Hepatocyte (in vitro differentiated cells): ENCODE measurements at places on chromosomes 3 and 15. TPM values are rescaled to one million over a fixed set of nuclear protein-coding genes. Genes with fewer than 3 reads are reported as not detected.

The RYR3 gene
- total RNA-seq: 0.36 and 0.37 TPM in 2 replicates

The REC114 gene
- not detected in 2 replicates for total RNA-seq

The GNAT1 gene
- total RNA-seq: not detected in 2 replicates

The SOX2 gene
- total RNA-seq: 2.4 and 3.5 TPM in 2 replicates

DNA sequence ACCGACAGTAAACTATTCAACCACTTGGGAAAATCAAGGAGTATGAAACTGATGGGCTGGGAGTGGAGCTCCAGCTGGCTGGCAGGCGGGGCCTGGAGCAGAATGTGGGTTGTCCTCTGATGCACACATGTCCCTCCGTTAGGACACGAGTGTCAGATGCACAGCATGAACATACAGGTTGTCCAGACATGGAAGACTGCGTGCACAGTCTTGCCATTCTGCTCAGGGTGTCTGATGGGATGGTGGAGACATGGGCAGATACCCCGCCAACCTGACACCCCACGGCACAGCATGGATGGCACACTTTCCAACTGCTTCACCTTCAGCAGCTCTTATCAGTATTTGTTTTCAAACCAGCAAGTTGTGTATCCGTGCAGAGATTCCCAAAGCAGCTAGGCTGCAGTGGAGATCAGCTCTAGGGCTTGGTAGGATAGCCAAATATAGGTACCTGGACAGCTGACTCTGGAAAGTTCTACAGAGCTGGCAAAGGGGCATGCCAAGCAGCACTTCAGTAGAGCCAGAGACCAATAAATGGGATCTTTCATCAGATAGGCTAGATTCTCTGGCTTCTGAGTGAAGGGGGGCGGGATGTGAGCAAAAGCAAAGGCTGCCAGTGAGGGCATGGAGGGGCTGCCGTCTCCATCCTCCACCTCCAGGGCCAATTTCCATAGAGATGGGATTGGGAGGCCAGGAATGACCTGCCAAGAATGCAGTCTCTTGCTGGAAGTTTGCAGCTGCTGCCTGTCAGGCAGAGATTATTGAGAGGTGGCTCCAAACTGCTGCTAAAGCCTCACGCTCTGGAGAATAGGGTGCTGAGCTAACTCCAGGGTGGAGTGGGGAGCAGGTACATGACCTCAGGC, 47.2 kb upstream of the KY start:
- no peak overlapping the region for H3K27ac ChIP-seq
- H3K4me3 ChIP-seq: no peak overlapping the region
- H3K36me3 ChIP-seq: no peaks in the 10 kb centered on the region

GRCh38 chr15:87490666-87491065, 765.9 kb downstream of the NTRK3 start:
- no peaks in the 10 kb centered on the region for H3K27me3 ChIP-seq

GRCh38 chr3:189308608-189309007, 136.8 kb downstream of the TPRG1 start:
- peak; percentile 12 for DNase-seq
- H3K4me1 ChIP-seq: peaks cover 34% of the 10 kb centered on the region
- H3K36me3 ChIP-seq: no peaks in the 10 kb centered on the region
- peak overlapping the region; percentile 59 for H3K27ac ChIP-seq
- no peak overlapping the region for H3K4me3 ChIP-seq

- peaks cover 8% of the 10 kb centered on the region for H3K4me1 ChIP-seq
- H3K27me3 ChIP-seq: no peaks in the 10 kb centered on the region
- DNase-seq: no peak
- no peaks in the 10 kb centered on the region for H3K36me3 ChIP-seq
Measured at GRCh38 chr3:71491154-71491752, 92.3 kb downstream of the FOXP1 start.

DNA sequence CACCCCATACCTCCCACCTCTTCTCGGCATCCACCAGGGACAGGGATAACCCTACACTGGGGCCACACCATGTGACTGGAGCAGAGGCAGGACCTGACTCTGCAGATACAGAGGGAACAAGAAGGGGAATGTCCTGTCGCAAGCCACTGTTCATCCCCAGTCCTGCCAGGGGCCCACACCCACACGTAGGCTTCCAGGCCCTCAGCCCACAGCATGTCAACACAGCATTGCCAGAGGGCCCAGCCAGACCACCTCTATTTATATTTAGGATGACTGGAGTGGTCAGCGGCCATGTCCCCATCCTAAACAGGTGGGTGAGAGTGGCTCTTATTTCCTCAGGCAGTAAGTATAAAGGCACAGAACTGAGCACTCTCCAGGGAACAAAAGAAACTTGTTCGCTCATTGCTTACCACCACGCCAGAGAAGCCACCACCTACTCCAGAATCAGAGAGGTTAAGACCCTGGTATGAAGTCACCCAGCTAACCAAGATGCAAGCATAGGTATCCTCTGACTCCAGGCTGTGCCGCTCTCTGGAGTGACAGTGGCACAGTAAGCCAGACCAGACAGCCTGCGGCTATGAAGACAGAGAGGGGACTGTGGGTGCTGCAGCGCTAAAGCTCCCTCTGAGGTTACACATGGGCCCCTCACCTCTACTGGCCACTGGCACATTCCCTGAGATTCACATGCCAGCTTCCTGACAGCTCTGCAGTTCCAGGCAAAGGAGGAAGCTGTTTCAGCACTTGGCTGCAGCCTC, 67.9 kb downstream of the LRIG1 start:
- H3K36me3 ChIP-seq: no peaks in the 10 kb centered on the region
- H3K4me1 ChIP-seq: no peaks in the 10 kb centered on the region
- H3K4me3 ChIP-seq: no peak overlapping the region
- H3K27me3 ChIP-seq: no peaks in the 10 kb centered on the region
- no peak overlapping the region for H3K27ac ChIP-seq

GRCh38 chr3:57545636-57546268, 1.6 kb upstream of the DNAH12 start:
- H3K27me3 ChIP-seq: no peaks in the 10 kb centered on the region
- H3K4me3 ChIP-seq: no peak overlapping the region
- peaks cover 4% of the 10 kb centered on the region for H3K4me1 ChIP-seq
- DNase-seq: peak; percentile 24
- no peak overlapping the region for H3K27ac ChIP-seq
- no peaks in the 10 kb centered on the region for H3K36me3 ChIP-seq

DNA sequence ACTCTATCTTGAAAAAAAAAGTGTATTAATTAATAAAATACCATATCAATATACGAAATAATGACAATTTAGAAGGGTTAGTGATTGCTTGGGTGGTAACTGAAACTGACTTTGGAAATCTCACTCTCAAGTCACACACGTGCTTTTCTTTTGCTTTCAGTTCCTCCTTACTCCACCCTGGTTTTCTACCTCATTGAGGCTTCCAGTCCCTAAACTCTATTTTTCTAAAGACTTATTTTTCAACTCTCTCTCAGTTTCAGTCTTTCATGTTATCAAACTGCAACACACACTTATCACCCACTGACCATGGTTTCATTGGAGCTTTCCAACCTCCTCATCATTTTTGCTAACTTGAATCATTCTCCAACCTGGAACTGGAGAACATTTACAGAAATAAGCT, 23.5 kb downstream of the IL12A start:
- DNase-seq: no peak
- no peaks in the 10 kb centered on the region for H3K36me3 ChIP-seq
- H3K4me3 ChIP-seq: no peak overlapping the region
- no peaks in the 10 kb centered on the region for H3K4me1 ChIP-seq

DNA sequence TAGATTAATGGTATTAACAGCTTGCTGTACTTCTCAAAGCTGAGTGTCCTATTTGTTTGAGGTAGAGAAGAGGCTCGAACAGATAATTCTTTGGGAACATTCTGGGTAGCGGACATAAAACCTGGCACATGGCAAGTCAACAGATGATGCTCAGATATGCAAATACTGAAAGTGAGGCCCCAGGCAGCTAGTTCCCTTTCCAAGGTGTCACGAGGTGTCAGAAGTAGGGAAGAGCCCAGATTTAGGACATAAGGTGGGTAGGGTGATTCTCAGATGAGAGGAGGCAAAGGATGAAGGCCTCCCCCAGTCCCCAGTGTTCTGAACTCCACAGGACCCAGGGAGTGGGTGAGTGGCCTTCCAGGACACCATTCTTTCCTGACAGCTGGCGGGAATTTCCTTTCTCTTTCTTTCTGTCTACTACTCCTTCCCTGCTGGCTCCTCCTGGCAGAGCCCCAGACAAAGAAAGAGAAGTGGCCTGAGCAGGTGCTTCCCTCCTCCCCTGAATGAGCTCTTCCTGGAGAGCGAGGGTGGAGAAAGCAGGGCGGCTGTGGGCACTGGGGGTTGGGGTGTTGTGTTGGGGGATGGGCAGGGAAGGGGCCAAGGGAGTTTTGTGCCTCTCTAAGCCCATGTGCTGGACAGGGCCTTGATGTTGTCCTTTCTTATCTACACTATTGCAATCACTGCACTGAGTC, 87.5 kb downstream of the CORO2B start:
- H3K27me3 ChIP-seq: no peaks in the 10 kb centered on the region
- H3K27ac ChIP-seq: no peak overlapping the region
- DNase-seq: no peak
- H3K36me3 ChIP-seq: no peaks in the 10 kb centered on the region

GRCh38 chr3:46080969-46081345, 53.7 kb upstream of the XCR1 start:
- H3K27me3 ChIP-seq: no peaks in the 10 kb centered on the region
- no peak for DNase-seq
- H3K4me3 ChIP-seq: no peak overlapping the region
- peaks cover 7% of the 10 kb centered on the region for H3K4me1 ChIP-seq
- H3K36me3 ChIP-seq: no peaks in the 10 kb centered on the region

DNA sequence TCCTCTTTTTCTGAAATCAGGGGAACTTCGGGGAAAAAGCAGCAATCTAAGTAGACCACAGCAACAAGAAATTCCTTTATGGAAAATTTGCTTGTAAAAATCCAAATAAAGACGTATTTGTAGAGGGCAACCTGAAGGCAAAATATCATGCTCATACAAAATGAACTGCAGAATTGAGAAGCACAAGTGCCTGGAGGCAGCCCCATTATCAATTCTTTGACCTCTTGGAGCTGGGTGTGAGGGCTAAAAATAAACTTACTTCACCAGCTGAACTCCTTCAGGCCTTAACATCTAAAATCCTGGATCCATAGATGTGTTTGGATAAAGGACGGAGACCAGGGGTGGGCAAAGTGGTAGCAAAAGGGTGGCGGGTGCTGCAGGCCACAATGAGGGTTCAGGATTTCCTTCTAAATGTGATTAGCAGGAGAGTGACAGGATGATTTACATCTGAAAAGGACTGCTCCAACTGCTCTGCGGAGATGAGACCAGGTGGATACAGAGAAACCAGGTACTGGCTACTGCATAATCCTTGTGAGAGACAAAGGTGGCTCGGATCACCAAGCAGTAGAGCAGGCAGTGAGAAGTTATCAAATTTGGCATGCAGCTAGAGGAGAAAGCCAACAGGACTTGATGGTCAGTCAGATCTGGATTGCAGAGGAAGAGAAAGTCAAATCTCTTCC, 81.7 kb upstream of the TJP1 start:
- H3K36me3 ChIP-seq: no peaks in the 10 kb centered on the region
- H3K4me1 ChIP-seq: no peaks in the 10 kb centered on the region
- no peaks in the 10 kb centered on the region for H3K27me3 ChIP-seq
- DNase-seq: no peak
- no peak overlapping the region for H3K27ac ChIP-seq

GRCh38 chr3:29486096-29486495, 205.2 kb downstream of the RBMS3 start:
- H3K4me3 ChIP-seq: no peak overlapping the region
- no peaks in the 10 kb centered on the region for H3K27me3 ChIP-seq
- no peaks in the 10 kb centered on the region for H3K36me3 ChIP-seq
- no peak overlapping the region for H3K27ac ChIP-seq
- DNase-seq: no peak
- H3K4me1 ChIP-seq: no peaks in the 10 kb centered on the region

- H3K4me3 ChIP-seq: no peak overlapping the region
- no peaks in the 10 kb centered on the region for H3K36me3 ChIP-seq
- peaks cover 28% of the 10 kb centered on the region for H3K4me1 ChIP-seq
Measured at GRCh38 chr3:128217702-128218547, 64.6 kb downstream of the EEFSEC start.

- no peak overlapping the region for H3K4me3 ChIP-seq
- H3K27me3 ChIP-seq: no peaks in the 10 kb centered on the region
- H3K4me1 ChIP-seq: no peaks in the 10 kb centered on the region
- no peak overlapping the region for H3K27ac ChIP-seq
- no peak for DNase-seq
Measured at GRCh38 chr3:64063207-64063982, 40.1 kb upstream of the PSMD6 start.

DNA sequence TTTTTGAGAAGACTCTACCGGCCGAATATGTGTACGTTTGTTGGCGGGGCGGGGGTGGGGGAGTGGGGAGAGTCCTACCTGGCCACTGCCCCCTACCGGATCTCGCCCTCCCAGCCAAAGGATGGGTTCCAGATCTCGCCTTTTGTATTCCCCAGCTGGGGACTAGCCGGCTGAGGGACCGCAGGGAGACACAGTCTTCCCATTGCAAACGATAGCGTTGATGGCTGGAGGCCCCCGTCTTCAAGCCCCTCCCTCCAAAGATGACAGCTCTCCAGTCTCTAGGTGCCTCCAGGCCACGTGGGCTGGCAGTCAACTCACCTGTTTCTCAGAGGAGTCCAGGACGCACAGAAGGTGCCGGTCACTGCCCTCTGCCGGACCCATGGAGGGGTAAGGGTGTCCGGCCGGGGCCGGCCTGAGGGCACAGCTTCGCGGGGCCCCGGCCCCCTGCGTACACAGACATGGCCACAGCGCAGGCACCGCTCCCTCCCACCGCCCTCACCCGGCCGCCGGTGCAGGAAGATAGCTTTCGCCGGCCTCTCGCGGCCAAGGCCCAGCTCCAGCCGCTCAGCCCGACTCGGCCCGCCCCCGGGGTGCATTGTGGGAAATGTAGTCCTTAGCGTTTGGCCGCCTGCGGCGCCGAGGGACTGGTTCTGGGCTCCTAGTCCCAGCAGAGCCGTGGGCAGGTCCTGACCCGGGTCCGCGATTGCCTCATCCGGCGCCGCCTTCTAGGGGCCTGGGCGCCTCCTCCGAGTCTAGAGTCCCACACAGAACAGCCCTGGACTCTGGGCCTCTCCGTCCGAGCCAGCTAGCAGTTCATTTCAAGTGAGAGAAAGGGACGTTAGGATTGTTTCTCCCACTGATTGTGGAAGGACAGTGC, at the start of gene MON1A:
Gene MON1A (minus strand): TSS at position 521 of the 877 bp plus-strand sequence. CDS start 16,465 bp downstream, outside the sequence.
- DNase-seq: peak; percentile 95
- peaks cover 9% of the 10 kb centered on the region for H3K4me1 ChIP-seq
- peak within 1 kb of the TSS; percentile 76 for H3K27ac ChIP-seq
- no peaks in the 10 kb centered on the region for H3K27me3 ChIP-seq
- H3K4me3 ChIP-seq: peak within 1 kb of the TSS; percentile 64
- H3K36me3 ChIP-seq: no peaks in the 10 kb centered on the region
